ENCODE measurements at places on chromosomes 5 and 9.

- no peak for DNase-seq
Measured at GRCh38 chr5:24353611-24354010, 291.2 kb downstream of the CDH10 start.

DNA sequence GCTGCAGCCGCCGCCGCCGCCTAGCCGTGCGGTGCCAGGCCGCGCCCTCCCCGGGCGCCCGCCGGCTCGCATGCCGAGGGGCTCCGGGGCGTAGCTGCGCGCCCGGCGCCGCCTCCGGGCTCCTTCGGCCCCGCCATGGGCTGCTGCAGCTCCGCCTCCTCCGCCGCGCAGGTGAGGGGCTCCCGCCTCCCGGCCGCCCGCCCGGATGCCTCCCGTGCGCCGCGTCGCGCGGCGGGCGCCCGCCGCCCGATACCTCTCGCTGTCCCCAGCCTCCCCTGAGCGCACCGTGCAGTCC, 230 bp downstream of the SLC44A1 start:
- no peak for DNase-seq

- DNase-seq: no peak
Measured at GRCh38 chr5:138606378-138607064, 31.3 kb upstream of the HSPA9 start.

GRCh38 chr5:141559461-141559860, 59.3 kb downstream of the DIAPH1 start:
- no peak for DNase-seq

DNA sequence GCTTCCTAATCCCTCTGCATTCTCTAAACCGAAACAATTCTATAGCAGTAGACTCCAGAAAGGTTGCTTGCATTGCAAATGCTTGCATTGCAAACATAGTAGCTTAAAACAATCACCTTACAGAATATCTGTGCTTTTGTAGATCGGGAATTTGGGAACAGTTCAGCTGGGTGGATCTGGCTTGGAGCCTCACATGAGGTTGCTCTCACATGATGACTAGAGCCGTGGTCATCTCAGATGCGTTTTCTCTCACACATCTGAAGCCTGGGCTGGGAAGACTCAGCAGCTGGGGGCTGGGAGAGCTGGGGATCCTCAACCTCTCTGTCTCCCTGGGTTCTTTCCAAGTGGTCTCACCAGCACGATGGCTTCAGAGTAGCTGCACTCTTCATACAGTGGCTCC, 127.8 kb downstream of the MSX2 start:
- DNase-seq: no peak

DNA sequence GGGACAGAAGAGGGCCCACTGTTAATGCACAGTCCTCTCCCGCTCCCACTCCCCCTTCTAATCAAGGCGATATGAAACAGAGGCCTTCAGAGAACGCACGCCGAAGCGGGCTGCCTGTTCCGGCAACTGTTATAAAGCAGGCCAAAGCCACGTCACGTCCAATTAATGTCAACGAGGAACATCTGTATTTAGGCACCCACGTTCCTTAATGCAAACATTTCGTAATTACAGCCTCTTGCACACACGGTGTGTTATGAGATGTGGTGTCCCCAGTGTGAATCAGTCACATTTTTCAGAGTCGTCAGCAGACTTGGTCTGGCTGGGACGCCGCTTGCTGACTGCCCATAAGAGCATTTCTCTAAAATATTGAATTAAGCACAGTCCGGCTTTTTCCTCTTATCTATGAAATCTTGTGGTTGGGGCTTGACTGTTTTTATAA, 339.0 kb downstream of the NSG2 start:
- no peak for DNase-seq

DNA sequence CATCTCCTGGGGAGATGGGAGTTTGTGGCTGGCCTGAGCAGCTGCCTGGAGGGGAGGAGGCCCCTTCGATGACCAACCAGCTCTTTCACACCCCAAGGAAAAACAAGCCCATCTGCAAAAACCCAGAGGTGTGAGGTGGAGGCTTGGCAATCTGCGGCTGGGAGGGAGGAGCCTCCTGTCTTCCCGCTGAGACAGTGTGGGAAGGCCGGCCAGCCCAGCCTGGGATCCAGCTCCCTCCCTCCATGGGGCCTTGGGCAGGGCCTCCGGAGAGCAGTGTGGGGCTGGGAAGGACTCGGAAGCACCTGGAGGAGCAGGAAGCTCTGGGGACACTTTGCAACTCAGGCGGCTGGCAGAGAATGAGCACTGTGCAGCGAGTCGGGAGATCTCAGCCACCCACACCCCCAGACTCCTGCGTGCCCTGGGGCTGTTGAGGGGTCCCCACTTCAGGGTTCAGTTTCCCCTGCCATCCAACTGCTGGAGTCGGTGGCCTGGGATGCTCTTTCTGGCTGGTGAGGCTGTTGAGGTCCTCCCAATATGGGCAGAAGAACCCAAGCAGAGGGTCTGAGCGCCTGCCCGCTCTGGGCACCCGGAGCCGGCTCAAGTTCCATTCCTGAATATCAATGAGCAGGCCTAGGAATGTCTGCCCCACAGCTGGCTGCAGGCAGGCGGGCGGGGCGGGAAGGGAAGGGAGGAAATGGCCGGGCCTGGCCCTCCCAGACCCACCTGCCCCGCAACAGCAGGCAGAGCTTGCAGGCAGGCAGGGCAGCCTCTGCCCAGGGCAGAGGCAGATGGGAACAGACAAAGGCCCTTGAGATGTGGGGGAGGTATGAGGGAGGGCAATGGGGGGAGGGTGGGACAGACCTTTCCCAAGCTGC, 101.1 kb downstream of the FGF18 start:
- DNase-seq: no peak

DNA sequence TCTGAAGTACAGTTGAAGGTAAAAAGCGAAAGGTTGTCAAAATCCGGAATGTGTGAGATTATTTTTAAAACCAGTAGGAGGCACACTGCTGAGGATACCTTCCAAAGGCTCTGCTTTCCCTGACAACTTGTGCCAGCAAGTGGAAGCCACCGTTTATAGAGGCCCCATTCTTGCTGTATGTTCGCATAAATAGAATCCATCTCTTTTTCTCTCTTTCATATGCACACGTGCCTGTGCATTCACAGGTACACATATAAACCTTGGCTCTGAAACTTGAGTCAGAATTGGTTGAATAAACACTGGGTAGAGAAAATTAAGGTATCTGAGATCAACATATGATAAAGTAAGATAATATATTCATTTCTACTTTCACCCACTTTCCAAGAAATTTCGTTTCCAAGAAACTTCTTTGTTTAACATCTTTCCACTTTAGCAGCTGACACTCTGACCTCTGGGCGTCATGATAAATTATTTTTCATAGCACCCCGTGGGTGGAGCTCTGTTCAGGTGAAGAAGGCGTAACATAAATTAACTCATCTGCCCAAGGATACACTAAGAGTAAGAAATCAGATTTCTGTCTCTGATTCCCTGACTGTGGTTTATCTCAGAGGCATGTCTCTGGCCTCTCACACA, 63.7 kb upstream of the RICTOR start:
- no peak for DNase-seq

- DNase-seq: no peak
Measured at GRCh38 chr5:151125421-151125820, 32.2 kb downstream of the ANXA6 start.

DNA sequence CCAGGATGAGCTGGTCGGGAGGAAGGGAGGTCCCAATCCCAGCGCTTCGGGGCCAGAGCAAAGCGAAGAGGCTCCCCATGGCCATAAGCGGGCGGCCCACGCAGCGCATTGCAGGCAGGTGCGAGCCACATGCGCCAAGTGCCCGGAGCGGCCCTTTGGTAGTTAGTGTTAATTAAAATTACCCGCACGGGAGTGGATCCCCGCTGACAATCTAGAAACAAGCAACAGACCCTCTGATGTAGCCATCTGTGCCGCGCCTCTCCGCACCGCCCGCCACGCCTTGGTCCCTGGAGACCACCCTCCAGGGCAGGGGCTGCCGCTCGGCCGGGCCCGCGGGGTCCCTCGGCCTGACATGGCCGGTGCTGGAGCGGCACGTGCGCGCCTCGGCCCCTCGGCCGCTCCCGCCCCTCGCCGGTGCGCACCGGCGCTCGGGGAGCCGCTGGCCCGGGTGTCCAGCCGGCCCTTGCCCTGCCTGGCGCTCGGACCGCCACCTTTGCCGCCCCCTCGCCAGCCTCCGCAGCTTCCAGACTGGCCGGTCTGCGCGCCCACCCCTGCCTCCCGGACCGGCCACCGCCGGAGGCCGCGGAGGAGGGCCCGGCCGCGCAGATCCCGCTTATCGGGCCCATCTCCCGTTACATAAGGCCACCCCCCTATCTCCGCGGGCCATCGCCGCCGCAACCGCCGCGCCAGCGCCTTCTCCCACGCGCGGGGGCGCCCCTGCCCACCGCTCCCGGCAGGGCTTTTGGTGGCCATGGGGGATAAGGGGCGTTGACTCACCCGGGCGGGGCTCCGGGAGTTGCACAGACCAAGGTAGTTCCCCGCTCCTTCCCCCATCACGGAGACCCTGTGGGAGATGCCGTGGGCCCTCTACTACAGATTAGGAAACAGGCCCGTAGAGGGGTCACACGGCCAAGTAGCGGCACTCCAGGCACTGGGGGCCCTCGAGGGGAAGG, 1.9 kb upstream of the IL13 start:
- no peak for DNase-seq

DNA sequence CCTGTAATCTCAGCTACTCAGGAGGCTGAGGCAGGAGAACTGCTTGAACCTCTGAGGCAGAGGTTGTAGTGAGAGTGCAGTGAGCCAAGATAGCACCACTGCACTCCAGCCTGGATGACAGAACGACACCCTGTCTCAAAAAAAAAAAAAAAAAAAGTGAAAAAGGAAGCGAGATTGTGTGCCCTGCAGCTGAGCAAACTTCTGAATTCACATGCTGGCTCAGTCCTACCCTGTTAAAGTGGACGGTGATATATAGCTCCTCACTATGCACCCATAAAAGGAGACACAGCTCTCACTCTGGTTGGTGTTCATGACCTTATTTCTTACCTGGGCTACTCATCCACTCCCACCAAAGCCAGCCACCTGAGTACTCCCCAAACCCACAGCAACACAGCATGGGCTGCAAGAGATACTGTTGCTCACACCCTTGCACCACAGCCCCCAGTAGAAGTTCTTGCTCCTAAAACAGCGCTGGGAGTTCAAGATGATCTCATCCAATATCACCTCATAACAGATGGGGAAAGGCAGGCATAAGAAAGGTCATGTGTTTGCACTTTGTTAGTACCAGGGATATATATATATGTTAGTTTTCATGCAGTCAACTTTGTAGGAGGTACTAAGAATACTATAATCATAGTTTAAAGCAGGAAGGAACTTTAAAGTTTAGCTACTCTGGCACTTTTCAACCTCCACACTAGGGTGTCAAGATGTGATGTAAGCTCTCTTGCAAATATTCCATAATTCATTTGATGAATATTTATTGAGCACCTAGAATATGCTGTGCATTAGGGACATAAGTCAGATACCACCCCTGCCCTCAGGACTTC, 4.0 kb downstream of the TTLL11 start:
- DNase-seq: no peak

DNA sequence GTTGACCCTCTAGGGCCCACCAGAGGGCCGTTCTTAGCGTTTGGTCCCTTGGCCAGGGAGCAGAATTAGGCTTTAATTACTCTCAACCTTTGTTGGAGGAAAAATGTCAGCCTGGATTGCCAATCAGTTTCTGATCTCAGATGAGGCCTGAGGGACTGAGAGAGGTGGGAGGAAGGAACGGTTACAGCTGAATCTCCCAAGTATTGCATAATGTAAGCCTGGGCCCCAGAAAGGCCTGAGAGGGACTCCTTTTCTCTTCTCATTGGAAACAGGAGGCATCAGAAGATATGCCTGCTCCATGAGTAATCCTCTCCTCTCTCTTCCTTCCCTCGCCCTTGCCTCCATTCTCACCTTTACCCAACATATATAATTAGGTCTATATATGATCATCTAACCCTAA, 105.7 kb downstream of the INSYN2B start:
- DNase-seq: no peak

DNA sequence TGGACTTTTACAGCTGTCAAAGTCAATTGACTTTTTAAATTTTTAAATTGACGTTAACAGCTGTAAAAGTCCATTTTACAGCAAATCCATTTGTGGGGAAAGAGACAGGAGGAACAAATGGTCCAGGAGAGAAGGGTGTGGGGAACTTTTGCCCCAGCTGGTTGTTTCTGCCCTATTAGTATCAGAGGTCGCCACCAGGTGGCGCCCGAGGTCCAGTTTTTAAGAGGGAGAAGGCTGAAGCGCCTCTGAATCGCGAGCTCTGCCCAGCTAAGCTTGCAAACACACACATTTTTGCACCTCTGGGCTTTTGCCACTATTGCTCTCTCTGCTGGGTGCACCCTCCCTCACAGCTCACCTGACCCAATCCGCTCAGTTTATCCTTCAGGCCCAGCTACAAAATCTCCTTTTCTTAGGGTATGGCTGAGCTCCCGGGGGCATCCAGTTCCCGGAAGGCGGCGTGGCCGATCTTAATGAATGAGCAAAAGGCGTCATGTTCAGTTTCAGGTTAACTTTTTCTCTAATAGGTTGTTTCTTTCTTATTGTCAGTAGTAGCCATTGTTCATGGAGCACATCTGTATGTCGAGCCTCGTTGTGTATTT, 6.3 kb upstream of the TTLL11 start:
- DNase-seq: peak; percentile 60

DNA sequence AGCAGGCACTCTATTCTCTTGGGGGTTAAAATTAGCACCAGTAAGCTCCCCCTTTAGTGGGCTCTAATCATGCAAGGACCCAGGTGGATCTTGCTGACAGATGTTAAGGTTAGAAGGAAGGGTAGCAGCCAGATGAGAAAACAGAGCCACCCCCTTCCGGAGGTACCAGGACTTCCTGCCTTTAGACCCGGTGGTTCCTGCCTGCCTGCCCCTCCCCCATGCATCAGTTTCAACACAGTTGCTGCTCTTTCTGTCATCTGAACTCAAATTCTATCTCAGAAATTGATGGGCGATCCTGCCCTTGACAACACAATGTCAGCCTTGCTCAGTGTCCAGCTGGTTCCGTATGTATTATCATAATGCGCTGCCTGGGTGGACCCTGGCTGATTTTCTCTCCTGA, 287.3 kb downstream of the EBF1 start:
- DNase-seq: no peak

- DNase-seq: no peak
Measured at GRCh38 chr9:100466829-100467221, 6.1 kb upstream of the TMEFF1 start.

DNA sequence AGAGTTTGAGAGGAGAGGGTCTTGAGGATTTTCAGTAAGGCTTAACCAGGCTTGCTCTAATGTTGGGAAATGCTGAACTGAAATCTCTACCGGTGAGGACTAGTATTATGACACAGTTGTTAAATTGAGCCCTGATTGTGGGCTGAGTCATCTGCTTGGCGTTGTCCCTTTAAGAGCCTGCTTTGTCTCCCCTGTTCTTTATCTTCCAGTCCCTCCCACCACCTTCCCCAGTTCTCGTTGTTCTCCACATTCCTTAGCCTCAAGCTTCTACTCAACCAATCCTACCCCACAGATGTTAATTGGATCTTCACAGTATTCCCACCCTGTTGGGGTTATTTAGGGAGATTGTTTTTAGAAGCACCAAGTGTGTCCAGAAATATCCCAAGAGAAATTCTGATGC, 57.6 kb downstream of the ANKRD55 start:
- no peak for DNase-seq

DNA sequence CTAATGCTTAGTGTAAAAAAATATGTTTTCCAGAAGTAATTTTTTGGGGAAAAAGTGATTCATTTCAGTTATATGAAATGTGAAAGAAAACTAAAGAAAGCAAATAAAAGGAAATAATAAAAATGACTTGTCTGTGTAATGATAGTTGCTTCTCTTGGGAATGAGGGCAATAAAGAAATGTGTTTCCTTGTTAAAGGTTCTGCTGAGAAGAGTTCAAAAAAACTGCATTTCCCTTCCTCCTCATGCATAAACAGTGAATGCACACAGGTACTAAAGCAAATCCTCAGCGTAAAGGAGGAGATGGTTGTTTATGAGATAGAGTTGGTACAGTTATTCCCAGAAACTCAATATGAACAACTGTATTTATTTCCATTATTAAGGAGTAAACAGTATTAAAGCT, 307.6 kb downstream of the GLIS3 start:
- no peak for DNase-seq

Data from foreskin melanocyte (primary cell).